Renal pelvis (tissue), 12 donors: ENCODE measurements at places on chromosomes 4 and X.

GRCh38 chrX:141176586-141177451 lies at the start of gene LDOC1:
Gene LDOC1 (minus strand): TSS chrX:141177129. CDS start chrX:141177021, 108 bp downstream.
- DNase-seq: peak; percentile 69

- DNase-seq: no peak
Observed at GRCh38 chr4:185598846-185599552, 63.7 kb upstream of the PDLIM3 start.

GRCh38 chr4:154877110-154877760 lies 96.2 kb downstream of the RBM46 start:
- no peak for DNase-seq

GRCh38 chrX:153814591-153815315 lies 15.6 kb downstream of the PDZD4 start:
- no peak for DNase-seq

- no peak for DNase-seq
Observed at GRCh38 chr4:10495651-10496050, 38.4 kb upstream of the ZNF518B start.

GRCh38 chr4:183107891-183108459 lies 8.9 kb downstream of the WWC2 start:
- no peak for DNase-seq

DNA sequence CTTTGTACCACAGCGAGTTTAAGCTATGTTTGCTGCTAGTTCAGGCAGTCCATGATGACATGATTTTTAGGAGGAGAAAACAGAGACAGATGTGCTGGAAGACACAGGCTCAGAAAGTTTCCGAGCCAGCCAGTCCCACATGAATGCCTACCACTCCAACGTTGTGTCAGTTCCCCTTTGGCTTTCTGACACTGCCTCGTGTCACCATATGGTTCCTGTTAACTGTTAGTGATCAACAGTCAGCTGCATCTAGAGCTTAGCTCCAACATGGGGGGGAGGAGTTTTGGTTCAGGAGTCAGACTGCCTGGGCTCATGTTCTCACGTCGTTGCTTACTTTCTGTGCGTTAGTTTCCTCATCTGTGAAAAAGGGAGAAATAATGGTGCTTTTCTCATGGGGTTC lies 343.7 kb downstream of the MID1IP1 start:
- DNase-seq: no peak

GRCh38 chr4:75101906-75102786 lies 169.2 kb downstream of the PARM1 start:
- no peak for DNase-seq

GRCh38 chrX:97096385-97096784 lies 212.7 kb downstream of the RPA4 start:
- DNase-seq: no peak

DNA sequence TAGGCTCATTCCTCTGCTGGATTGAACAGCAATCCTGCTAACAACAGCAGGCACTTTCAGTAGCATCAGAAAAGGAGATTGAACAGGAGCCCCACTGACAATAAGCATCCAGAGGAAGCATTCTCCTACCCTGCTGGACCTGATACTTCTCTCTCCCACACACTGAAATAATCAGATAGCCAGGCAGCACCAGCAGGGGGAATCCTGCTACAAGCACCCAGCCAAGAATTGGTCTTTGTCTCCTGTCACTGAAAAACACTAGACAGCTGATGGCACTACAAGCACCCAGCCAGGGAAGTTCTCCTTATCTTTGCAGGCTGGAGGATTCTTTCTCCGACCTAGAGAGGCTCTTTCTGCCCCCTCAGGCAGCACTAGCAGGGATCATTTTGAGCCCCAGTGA lies 444.3 kb upstream of the GRIA3 start:
- no peak for DNase-seq

GRCh38 chr4:148454835-148455234 lies 12.6 kb upstream of the NR3C2 start:
- DNase-seq: no peak

DNA sequence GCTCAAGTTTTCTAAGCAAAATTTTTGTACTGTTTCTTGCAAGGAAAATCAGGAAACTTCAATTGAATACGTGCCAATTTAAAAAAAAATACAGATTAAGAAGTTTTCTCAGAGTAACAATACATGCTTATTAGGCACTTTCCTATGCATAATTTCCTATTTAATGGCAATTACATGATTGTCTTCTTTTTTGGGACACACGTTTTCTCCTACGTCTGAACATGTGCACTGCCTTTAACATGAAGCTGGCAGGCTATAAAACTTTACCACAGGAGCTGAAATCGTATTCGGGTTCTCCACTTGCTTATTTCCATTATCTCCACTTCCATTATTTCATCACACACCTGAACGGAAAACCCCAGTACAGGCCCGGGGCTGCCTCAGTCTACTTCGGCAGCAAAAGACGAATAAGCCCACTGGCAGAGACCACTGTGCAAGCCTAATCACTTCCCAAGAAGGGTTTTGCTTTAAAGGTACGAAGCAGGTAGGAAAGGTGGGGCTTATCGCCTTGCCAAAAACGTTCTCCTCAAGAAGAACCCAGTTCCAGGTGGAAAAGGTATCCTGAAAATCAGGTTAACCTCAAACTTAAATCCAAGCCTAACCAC lies 575 bp downstream of the RCHY1 start:
- DNase-seq: no peak

GRCh38 chr4:31908261-31908660 lies 1188.1 kb downstream of the PCDH7 start:
- no peak for DNase-seq

- DNase-seq: no peak
Observed at GRCh38 chr4:93461541-93461940, 367.0 kb upstream of the ATOH1 start.

GRCh38 chr4:120633810-120634209 lies 288.7 kb downstream of the PRDM5 start:
- no peak for DNase-seq

DNA sequence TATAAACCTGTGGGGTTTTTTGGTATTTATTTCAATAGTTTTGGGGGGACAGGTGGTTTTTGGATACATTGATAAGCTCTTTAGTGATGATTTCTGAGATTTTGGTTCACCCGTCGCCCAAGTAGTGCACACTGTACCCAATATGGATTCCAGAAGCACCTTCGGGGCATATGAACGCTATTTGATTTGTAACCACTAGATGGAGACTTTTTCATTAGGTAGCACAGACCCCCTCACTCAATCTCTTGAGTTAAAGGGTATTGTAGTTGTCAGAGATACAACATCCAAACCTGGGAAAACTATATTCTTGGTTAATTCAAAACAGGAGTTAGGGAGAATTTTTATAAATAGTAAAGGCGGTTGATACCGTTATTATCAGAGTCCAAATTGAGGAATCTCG lies 79.8 kb downstream of the SPANXN3 start:
- peak; percentile 7 for DNase-seq

- DNase-seq: no peak
Observed at GRCh38 chr4:37852376-37852775, 25.9 kb downstream of the PGM2 start.

DNA sequence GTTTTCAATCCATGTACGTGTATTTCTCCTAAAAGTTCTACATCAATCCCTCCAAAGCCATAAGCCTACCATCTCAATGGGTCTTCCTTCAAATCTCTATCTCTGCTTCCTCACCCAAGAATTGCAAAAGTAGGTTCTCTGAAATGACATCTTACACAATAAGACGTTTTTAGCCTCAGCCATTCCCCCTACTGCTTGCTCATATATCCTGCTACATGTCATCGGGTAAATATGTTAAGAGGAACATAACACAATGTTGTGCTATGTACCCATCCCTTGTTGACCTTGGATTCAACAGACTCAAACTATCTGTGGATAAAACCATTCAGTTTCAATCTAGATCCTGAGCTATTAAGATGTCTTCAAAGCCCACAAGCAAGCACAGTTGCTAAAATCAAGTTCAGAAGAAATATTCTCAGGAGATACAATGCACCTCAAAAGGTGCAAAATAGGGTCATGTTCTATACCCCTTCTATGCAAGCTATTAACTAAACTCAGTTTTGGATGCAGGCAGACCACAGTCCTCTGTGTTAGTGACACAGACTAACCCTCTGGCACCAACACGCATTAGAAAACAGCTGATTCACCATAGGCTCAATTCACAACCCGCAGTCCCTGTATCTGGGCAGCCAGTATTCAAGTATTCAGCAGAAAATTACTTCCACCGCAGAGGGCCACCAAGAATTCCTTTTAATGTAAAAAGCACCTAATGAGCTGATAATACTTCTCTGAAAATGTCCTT lies 56.8 kb downstream of the CD99L2 start:
- DNase-seq: no peak

- no peak for DNase-seq
Observed at GRCh38 chr4:159420162-159421057, 317.5 kb downstream of the RAPGEF2 start.

DNA sequence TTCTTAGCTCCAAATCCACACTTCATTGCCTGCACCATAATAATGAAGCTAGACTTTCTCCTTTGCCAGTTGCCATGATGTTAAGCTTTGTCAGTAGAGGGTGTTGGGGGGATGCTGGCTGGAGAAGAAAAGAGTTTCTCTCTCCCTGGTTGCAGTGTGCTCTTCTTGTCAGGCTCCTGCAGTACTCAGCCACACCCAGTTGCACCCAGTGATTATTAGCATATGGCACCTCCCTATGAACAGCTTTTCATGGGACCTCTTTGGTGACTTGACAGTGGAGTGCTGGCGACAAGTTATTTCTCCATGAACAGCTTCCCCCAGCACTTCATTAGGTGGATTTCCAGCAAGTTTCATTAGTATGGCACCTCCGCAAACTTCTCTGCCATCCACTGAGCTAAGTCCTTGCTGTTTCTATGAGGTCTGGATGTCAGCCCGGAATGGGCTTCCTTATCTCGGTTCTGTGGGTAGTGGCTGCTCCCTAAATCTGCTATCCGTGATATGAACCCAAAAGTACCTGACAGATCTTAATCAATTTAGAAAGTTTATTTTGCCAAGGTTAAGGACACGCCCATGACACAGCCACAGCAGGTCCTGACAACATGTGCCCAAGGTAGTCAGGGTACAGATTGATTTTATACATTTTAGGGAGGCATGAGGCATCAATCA lies 18.8 kb upstream of the OTUD4 start:
- DNase-seq: no peak

DNA sequence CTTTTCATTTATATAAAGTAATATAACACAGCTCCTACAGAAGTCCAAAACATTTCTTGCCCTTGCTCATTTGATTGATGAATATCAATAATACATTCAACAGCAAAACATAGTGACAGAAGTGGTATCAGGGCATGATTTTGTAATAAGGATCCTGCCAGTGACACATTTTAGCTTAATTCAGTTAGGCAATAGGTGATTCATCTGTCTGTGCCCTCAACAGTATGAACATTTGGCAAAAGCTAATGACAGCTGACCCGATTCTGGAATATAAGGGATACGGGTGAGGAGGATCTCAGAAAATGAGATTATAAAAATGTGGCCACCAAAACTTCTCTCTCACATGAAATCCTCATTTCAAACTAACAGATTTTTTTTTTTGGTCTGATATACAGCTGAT lies 294.0 kb downstream of the CAMK2D start:
- no peak for DNase-seq

GRCh38 chr4:119736559-119736958 lies 108.0 kb upstream of the PDE5A start:
- DNase-seq: no peak

GRCh38 chr4:140061194-140061593 lies 92.8 kb downstream of the MAML3 start:
- DNase-seq: no peak
